ENCODE measurements at places on chromosomes 5 and 9.

GRCh38 chr9:92133949-92134604 lies 18.9 kb upstream of the SPTLC1 start:
- peak; percentile 59 for DNase-seq

- DNase-seq: no peak
Observed at GRCh38 chr5:176570044-176570443, 20.9 kb downstream of the CDHR2 start.

DNA sequence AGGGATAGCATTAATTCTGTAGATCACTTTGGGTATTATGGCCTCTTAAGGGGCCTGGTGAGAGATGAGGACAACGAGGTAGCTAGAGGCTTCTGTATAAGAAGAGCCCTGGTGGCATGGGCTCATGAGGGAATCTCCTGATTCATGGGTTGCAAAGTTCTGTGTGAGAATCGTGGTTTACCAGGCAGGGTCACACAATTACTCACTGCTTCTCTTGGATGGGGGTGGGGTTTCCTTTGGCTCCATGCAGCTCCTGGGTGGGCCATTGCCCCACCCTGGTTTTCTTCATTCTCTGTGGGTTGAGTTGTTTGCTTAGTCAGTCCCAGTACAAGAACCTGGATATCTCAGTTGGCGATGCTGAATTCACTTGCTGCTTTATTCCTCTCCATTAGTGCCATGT lies 30.9 kb upstream of the TNFSF15 start:
- no peak for DNase-seq

- DNase-seq: no peak
Observed at GRCh38 chr9:134633362-134634142, 8.1 kb upstream of the COL5A1 start.

GRCh38 chr5:109868737-109869136 lies 179.0 kb downstream of the MAN2A1 start:
- no peak for DNase-seq

- DNase-seq: no peak
Observed at GRCh38 chr5:111194925-111195324, 29.3 kb upstream of the CAMK4 start.

- DNase-seq: no peak
Observed at GRCh38 chr5:83559118-83559785, 87.7 kb downstream of the VCAN start.

DNA sequence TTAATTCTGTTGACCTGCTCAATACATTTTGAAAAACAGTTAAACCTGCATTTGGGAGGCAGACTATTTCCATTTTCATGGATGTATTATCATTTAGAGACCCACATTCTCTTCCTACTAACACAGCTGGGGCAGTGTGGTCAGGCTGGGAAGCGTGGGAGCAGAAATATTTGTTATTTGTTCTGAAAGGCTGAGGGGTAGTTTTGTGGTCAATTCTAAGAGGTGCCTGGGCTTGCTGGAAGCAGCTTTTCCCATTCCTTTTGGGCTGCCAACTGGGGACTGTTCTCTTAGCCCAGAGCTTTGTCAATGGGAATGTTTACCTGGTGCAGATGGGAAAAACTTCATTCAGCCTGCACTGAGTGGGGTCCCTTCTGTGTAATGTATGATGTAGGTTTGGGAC lies 171.4 kb upstream of the DAP start:
- no peak for DNase-seq

DNA sequence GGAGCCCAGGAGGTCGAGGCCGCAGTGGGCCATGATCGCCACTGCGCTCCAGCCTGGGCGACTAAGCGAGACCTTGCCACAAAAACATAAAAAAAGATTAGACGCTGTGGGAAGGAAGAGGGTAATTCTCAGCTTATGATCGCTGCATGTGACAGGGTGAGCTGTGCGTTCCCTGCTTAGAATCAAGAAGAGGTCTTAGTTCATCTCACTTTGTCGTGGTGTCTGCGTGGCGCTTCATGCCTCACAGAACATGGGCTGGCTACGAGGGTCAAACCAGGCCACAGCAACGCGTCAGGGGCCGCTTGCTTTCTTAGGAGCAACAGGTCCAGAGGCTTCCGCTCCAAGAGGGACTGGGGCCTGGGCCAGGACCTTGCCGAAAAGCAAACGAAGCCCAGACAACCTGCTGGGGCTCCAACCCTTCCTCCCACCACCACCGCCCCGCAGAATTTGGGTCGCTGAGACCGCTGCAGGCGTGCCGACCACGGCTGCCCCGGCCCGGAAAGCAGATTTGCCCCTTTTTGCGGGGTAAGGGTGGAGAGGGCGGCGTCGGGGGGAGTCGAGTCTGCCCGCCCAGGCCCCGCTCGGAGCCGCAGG lies 10.0 kb upstream of the GRIN1 start:
- no peak for DNase-seq

- DNase-seq: no peak
Observed at GRCh38 chr5:124790301-124790894, 44.0 kb upstream of the ZNF608 start.

- DNase-seq: peak; percentile 91
Observed at GRCh38 chr5:132495667-132496190, 5.2 kb upstream of the IRF1 start.

DNA sequence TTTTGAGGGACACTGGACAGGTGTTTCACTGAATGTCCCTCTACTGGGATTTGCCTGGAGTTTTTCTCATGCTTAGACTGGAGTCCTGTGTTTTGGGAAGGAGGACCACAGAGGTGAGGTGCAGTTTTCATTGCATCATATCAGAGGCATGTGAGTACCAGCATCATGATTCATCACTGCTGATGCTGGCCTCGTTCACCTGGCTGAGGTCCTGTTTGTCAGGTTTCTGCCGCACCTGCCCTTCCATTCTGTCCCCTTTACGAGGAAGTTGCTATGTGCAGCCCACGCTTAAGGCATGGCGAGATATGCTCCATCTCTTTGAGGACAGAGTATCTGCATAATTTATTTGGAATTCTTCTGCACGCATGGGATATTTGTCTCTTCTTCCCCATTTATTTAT lies 162.1 kb downstream of the TENT4A start:
- DNase-seq: no peak

GRCh38 chr9:95491543-95492320 lies 25.0 kb downstream of the PTCH1 start:
- DNase-seq: no peak

DNA sequence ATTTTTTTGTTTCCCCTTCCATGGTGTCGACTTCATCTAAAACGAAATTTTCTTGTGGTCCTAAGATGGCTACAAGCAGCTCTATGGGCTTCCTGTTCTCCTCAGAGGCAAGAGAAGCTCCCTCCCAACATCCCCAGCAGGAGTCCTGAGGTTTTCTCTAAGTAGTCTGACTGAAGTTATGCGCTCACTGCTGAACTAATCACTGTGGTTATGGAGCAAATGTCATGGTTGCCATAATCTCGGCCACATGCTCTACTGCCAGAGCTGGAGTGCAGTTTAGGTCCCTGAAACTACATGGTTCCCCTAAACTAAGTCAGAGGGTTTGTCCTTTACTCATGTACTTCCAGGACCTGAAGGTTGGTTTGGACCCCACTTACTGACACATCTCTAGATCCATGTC lies 68.0 kb upstream of the MAMDC2 start:
- DNase-seq: no peak

- DNase-seq: peak; percentile 46
Observed at GRCh38 chr5:108747774-108748400, at the start of gene FER. Gene FER (plus strand): TSS chr5:108747897. CDS start chr5:108798183, 50,286 bp downstream.

GRCh38 chr9:93318480-93318879 lies 133.0 kb upstream of the FAM120A start:
- no peak for DNase-seq

- DNase-seq: no peak
Observed at GRCh38 chr5:9166202-9167112, 379.4 kb downstream of the SEMA5A start.

GRCh38 chr5:141935538-141935937 lies 11.9 kb downstream of the DELE1 start:
- no peak for DNase-seq

DNA sequence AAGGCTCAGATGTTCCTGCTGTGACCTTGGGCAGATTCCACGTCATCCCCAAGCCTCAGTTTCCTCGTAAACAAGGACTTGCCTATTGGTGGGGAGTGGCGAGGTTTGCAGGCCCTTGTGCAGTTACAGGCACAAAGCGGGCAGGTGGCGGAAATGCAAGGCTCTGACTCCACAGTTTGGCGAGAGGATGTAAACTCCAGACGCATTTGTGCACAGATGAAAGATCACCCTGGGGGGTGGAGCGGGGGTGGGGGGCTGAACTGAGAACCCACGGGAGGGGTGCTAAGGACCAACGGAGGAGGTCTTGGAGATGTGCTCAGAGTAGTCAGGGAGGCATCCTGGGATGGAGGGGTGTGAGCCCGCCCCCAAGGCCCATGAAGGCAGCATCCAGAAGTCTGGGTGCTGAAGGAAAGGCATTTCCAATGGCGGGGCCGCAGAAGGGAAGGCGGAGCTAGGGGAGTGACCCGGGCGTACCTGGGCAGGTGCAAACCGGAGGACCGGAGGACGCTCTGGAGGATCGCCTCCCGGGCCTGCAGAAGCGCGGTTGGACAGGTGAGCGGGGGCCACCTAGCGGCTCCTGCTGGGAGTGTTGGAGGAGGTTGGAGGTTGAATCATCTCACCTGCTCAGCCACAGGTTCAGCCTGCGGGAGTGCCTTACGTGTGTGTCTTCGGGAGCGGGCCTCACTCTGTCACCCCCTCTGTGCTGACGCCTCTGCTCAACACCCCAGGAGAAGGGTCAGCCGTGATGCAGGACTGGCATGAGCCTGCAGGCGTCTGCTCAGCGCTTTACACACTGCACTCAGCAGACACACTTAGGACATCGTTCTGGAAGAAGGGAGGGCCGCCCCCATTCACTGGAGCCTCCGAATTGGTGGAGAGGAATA lies 1.9 kb upstream of the FIBCD1 start:
- peak; percentile 74 for DNase-seq

- DNase-seq: no peak
Observed at GRCh38 chr5:160485364-160485969, 63.8 kb downstream of the PTTG1 start.

GRCh38 chr5:139668064-139668880 lies 20.1 kb downstream of the CXXC5 start:
- DNase-seq: peak; percentile 48

GRCh38 chr9:96232539-96233241 lies 69.3 kb downstream of the HSD17B3 start:
- DNase-seq: no peak

DNA sequence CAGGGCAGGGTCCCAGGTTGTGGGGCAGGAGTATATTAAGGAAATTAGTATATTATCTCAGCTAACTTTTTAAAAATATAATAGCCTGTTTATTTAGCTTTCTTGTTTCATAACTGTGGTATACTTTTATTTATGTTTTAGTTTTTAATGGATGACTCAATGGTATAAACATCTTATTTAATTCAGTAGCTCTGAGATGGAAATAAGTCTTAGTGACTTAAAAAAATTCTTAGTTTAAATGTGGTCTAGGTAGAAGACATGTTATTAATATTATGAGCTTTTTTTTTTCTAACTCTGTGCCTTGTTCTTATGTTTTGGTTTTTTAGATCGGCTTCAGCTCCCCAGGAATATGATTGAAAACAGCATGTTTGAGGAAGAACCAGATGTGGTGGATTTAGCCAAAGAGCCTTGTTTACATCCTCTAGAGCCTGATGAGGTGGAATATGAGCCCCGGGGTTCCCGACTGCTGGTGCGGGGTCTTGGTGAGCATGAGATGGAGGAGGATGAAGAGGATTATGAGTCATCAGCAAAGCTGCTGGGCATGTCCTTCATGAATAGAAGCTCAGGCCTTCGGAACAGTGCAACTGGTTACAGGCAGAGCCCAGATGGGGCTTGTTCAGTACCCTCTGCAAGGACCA lies 43.1 kb downstream of the LNPEP start:
- no peak for DNase-seq

DNA sequence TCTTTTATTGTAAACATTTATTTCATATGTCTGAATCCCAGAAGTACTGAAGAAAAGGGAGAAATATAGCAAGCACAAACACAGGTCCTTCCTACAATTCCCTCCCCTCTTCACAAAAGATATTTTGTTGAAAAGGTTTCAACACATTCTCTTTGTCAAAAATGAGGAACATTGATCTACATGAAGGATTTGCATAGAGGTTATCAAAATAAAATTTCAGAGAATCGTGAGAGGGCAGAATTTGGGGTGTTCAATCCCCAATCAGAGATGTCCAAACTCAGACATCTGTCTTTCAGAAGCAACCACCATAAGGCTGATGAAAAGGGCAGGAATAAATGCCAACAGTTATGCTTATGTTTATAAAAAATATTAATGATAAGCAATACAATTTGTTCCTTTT lies 69.2 kb downstream of the MARCHF3 start:
- DNase-seq: no peak

GRCh38 chr5:108311682-108312081 lies 70.2 kb downstream of the FBXL17 start:
- no peak for DNase-seq

GRCh38 chr5:7850395-7851239 lies at the start of gene CFAP90:
Gene CFAP90 (minus strand): TSS chr5:7851133. CDS start chr5:7851021, 112 bp downstream.
- DNase-seq: peak; percentile 29

GRCh38 chr5:132663771-132664695 lies 6.1 kb downstream of the IL13 start:
- no peak for DNase-seq

- DNase-seq: no peak
Observed at GRCh38 chr9:27659001-27659400, 85.7 kb upstream of the C9orf72 start.

GRCh38 chr9:136142859-136143214 lies 24.2 kb upstream of the TMEM250 start:
- no peak for DNase-seq

DNA sequence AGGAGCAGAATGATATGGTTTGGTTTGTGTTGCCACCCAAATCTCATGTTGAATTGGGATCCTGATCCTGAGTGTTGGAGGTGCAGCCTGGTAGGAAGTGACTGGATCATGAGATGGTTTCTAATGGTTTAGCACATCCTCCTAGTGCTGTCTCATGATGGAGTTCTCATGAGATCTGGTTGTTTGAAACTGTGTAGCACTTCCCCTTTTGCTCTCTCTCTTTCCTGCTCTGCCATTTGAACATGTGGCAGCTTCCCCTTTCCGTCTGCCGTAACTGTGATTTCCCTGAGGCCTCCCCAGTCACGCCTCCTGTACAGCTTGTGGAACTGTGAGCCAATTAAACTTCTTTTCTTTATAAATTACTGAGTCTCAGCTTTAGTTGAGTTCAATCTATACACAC lies 756.8 kb upstream of the CDH6 start:
- no peak for DNase-seq

DNA sequence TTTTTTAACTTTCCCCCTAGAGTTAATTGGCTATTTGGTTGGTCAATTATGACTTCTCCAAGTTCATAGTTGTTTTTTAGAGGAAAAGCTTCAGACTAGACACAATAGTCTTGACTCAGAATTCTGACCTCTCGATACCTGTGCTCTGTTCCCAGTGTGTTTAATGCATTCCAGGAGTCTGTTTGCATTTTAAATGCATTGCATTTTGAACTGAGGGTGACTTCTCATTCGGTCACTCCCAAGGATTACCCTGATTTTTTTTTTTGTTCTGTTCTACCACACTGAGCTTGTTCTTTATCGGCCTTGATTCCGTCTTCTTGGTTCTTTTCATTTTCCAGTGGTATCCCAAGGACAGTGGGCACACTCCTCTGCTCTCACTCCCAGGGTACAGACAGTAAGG lies 16.3 kb downstream of the ARHGEF28 start:
- DNase-seq: no peak

Data from activated CD4-positive, alpha-beta T cell treated with anti-CD3 and anti-CD28 coated beads for 4 hours (primary cell).